H9 (cell line): ENCODE measurements at places on chromosomes 6 and 20. TPM values are rescaled to one million over a fixed set of nuclear protein-coding genes. Genes with fewer than 3 reads are reported as not detected.

The SLC44A4 gene
- total RNA-seq = 3.3 and 3.8 TPM in 2 replicates

The MTFR2 gene
- total RNA-seq = 10.0 and 11.8 TPM in 2 replicates

The BTNL2 gene
- total RNA-seq = not detected in 2 replicates

The CST4 gene
- not detected in 2 replicates for total RNA-seq

The SLC22A3 gene
- 2.7 and 2.8 TPM in 2 replicates for total RNA-seq

The FNDC11 gene
- 2.5 and 2.7 TPM in 2 replicates for total RNA-seq

The CCDC170 gene
- total RNA-seq = 0.07 and 0.26 TPM in 2 replicates

The TREM2 gene
- total RNA-seq = 0.31 TPM in 1 of 2 replicates, not detected in the other

The RAB23 gene
- 18.1 and 18.6 TPM in 2 replicates for total RNA-seq

The PNLDC1 gene
- total RNA-seq = not detected in 2 replicates

The UNC5CL gene
- 0.79 and 0.81 TPM in 2 replicates for total RNA-seq

The LYRM4 gene
- 42.6 and 44.3 TPM in 2 replicates for total RNA-seq

The TCP11 gene
- total RNA-seq = not detected in 2 replicates

The MOXD1 gene
- total RNA-seq = 2.3 and 2.5 TPM in 2 replicates

The ARMC2 gene
- 2.8 and 3.9 TPM in 2 replicates for total RNA-seq

The CNKSR3 gene
- 5.6 and 6.4 TPM in 2 replicates for total RNA-seq

The SAMD3 gene
- 0.26 and 0.39 TPM in 2 replicates for total RNA-seq

The BNIP5 gene
- total RNA-seq = not detected in 2 replicates

The MAP3K5 gene
- 1.6 and 1.7 TPM in 2 replicates for total RNA-seq

The OR2H2 gene
- total RNA-seq = not detected in 2 replicates

The TREM1 gene
- not detected in 2 replicates for total RNA-seq

The EYA4 gene
- 0.26 TPM in 1 of 2 replicates, not detected in the other for total RNA-seq

The PAK5 gene
- total RNA-seq = 0.20 and 0.37 TPM in 2 replicates

The HLA-DQB1 gene
- total RNA-seq = 39.2 and 41.0 TPM in 2 replicates

The MOG gene
- 0.55 and 0.83 TPM in 2 replicates for total RNA-seq

The EZR gene
- 375 and 393 TPM in 2 replicates for total RNA-seq

The GGTLC1 gene
- total RNA-seq = not detected in 2 replicates

The DBNDD2 gene
- 39.1 and 39.3 TPM in 2 replicates for total RNA-seq

The SH3BGRL2 gene
- 11.7 and 11.8 TPM in 2 replicates for total RNA-seq

The RAMACL gene
- total RNA-seq = 0.28 and 0.29 TPM in 2 replicates

The VPS16 gene
- total RNA-seq = 31.6 and 32.1 TPM in 2 replicates

The NT5DC1 gene
- total RNA-seq = 54.2 and 64.9 TPM in 2 replicates

The GRM1 gene
- total RNA-seq = 0.07 and 0.39 TPM in 2 replicates

The ZKSCAN3 gene
- 7.3 and 8.7 TPM in 2 replicates for total RNA-seq

The PTCHD4 gene
- 0.96 and 0.97 TPM in 2 replicates for total RNA-seq

The KHDC1L gene
- total RNA-seq = 0.37 TPM in 1 of 2 replicates, not detected in the other

The CRISP2 gene
- not detected in 2 replicates for total RNA-seq
